ENCODE measurements at places on chromosomes 11 and 22. TPM values are rescaled to one million over a fixed set of nuclear protein-coding genes. Genes with fewer than 3 reads are reported as not detected.

SCN4B gene
- total RNA-seq = not detected

RAB3IL1 gene
- 2.3 TPM for total RNA-seq

CDKN1C gene
- 40.8 TPM for total RNA-seq

BTG4 gene
- total RNA-seq = not detected

WDR74 gene
- 39.7 TPM for total RNA-seq

CTTN gene
- total RNA-seq = 189 TPM

MS4A1 gene
- total RNA-seq = not detected

HTR3A gene
- not detected for total RNA-seq

MRTFA gene
- total RNA-seq = 63.4 TPM

MYOD1 gene
- not detected for total RNA-seq

TRIM48 gene
- not detected for total RNA-seq

IL17REL gene
- total RNA-seq = not detected

TNNI2 gene
- not detected for total RNA-seq

SEPTIN5 gene
- total RNA-seq = 26.2 TPM

TTC36 gene
- not detected for total RNA-seq

TLCD5 gene
- 8.6 TPM for total RNA-seq

AGBL2 gene
- 0.86 TPM for total RNA-seq

CTSC gene
- 340 TPM for total RNA-seq

FGF3 gene
- total RNA-seq = not detected

B4GALNT4 gene
- 1.2 TPM for total RNA-seq

CHADL gene
- total RNA-seq = 0.29 TPM

GLYAT gene
- total RNA-seq = not detected

MOGAT2 gene
- not detected for total RNA-seq

POLA2 gene
- 21.0 TPM for total RNA-seq

HSPB2 gene
- total RNA-seq = not detected

CNTF gene
- total RNA-seq = not detected

SCGB1C1 gene
- total RNA-seq = not detected

ZNF214 gene
- 2.3 TPM for total RNA-seq

MGAT3 gene
- not detected for total RNA-seq

GAB4 gene
- not detected for total RNA-seq

TSPAN32 gene
- total RNA-seq = under 0.01 TPM

CST6 gene
- total RNA-seq = not detected

WNT11 gene
- not detected for total RNA-seq

BCO2 gene
- total RNA-seq = 7.1 TPM

PRDX5 gene
- total RNA-seq = 405 TPM

CDCA5 gene
- 13.5 TPM for total RNA-seq

KCNK4 gene
- not detected for total RNA-seq

MYBPC3 gene
- not detected for total RNA-seq

RIBC2 gene
- 1.2 TPM for total RNA-seq

OR52N5 gene
- total RNA-seq = not detected

DMC1 gene
- total RNA-seq = 3.2 TPM

PRDM11 gene
- 1.2 TPM for total RNA-seq

KDM4D gene
- 0.53 TPM for total RNA-seq

MRGPRX4 gene
- not detected for total RNA-seq

NAALAD2 gene
- total RNA-seq = 0.58 TPM

SLC22A25 gene
- not detected for total RNA-seq

DDX25 gene
- not detected for total RNA-seq

JAM3 gene
- 49.9 TPM for total RNA-seq

TBX10 gene
- not detected for total RNA-seq

ASCL2 gene
- total RNA-seq = not detected

SLN gene
- not detected for total RNA-seq

SHANK2 gene
- total RNA-seq = 0.58 TPM

OR52A1 gene
- not detected for total RNA-seq

BRD1 gene
- total RNA-seq = 12.1 TPM

RAG2 gene
- not detected for total RNA-seq

SSTR3 gene
- total RNA-seq = 0.29 TPM

Measured in myometrial cell (primary cell).